NCI-H1930 (cell line): ENCODE measurements at places on chromosomes 6 and 20.

DNA sequence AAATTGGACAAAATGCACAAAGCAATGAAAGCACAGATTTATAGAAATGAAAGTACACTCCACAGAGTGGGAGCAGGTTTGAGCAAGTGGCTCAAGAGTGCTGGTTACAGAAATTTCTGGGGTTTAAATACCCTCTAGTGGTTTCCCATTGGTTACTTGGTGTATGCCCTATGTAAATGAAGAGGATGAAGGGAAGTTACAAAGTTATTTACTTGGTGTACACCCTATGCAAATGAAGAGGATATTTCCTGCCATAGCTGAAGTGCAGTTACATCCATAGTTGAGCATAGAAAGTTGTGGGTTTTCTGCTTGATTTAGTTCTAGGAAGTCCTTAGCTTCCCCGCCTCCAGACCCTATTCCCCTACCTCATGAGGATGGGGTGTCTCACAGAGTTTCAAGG is 22.7 kb downstream of the BCAS1 start:
- DNase-seq, result no peak

GRCh38 chr6:90375681-90376439 is 79.2 kb upstream of the BACH2 start:
- no peak for DNase-seq

DNA sequence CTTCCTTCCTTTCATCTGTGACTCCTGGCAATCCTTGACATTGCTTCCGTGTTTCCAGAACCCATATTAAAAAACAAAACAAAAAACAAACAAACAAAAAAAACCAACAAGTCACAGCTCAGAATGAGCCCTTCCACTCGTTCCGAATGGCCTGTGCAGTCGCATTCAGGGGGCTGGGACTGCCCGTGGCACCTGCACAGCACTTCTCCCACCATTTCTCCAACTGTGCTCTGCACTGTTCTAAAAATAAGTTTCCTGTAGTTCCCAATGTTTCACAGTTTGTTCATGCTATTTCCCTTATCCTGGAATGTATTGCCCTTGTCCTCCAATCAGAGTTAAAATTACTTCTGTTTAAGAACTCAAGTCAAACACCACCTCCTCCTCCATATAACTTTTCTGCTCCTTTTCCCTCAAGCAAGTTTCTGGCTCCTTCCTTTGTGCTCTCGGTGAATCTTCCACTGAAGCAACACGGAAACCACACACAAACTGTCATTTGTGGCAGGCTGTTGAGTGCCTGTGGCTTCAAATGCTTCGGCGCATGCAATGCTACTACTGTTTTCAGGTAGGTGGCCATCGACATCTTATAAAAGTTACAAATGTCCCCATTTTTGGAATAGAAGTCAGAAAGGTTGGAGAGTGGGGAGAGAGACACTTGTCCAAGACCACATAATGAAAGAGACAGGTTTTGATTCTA is 57.7 kb downstream of the PDE10A start:
- no peak for DNase-seq

- no peak for DNase-seq
These were observed 430.3 kb upstream of the SULF2 start for GRCh38 chr20:48215536-48215935.

GRCh38 chr6:111329882-111330633 is 153.0 kb downstream of the REV3L start:
- no peak for DNase-seq

DNA sequence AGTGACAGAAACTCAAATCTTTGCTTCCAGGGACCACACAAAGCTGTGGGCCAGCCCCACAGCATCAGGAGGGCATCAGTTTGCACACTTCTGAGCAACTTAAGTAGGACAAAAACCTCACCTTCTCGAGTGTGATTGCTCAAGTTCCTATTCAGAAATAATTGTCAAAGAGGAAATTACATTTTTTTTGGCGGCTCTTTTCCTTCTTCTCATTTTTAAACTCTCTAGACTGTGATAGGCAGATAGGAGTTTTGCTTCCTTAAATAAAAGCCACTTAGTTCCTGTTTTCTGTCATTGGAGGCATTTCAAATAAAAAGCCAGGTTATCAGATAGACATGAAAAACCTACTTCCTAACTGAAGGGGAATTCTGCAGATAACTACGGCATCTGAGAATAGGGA is 11.2 kb upstream of the TAGAP start:
- no peak for DNase-seq

DNA sequence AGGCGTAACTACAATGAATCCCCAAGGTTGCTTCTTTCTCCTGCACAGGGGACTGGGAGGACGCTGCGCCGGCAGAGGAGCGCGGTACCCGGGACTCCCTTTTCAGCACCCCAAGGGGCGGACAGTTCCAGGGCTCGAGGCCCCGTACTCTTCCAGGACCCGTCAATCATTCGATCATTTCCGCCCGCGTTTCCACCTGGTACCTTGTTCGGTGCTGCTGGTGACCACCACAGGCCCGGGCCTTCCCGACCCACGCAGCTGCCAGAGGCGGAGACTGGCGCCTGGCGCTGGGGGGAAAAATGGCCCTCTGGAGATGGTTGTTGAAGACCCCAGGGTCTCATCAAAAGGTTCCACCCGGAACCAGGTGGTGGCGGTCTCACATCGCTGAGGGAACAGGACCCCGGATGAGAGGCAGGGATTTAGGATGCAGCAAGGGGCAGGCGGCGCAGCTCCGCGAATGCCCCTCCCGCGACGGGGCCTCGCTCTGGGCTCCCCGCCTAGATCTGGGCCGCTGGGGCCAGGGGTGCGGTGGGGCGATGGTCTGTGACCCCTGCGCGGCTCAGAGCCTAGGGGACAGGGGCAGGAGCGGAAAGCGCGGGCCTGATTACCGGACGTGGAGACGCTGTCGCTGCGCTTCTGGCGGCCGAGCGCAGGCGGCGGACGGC is 744 bp downstream of the VSX1 start:
- DNase-seq, result no peak

DNA sequence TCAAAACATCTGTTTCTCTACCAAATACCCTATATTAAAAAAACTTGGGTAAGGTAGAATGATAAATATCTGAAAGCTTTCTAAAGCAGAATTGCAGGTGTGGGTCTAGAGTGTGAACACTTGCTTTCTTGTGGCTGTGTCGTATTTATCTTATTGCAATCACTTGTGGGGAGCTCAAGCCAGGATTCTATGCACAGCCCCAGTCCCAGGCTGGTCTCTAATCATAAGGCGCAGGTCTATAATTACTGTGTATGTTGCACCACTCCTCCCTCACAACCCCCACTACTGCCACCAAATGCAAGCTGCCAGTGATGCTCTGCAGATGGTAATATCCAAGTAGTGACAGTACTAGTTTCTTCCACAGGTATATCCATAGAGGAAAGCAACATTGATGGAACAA is 2.2 kb upstream of the E2F3 start:
- no peak for DNase-seq

- no peak for DNase-seq
These were observed 13.4 kb downstream of the UST start for GRCh38 chr6:148760258-148760534.

- DNase-seq, result no peak
These were observed 11.5 kb downstream of the CD164 start for GRCh38 chr6:109370792-109371191.

DNA sequence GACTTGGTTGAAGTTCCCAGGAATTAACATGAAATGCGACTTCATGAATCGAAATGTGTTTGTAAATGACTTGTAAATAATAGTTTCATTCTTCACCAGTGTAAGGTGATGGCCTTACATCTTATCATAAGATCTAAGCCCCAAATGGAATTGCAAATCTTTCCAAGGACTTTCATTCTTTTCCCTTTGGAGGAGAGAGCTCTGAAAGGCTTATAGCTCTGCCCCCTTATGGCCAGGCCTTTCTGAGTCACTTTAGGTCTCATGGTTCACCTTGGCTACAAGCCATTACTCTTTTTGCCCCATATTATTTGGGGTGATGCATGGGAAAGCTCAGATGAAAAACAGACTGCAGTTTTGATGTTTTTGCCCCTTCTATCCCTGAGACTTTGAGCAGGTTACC is 209.1 kb upstream of the BMP2 start:
- DNase-seq, result no peak

DNA sequence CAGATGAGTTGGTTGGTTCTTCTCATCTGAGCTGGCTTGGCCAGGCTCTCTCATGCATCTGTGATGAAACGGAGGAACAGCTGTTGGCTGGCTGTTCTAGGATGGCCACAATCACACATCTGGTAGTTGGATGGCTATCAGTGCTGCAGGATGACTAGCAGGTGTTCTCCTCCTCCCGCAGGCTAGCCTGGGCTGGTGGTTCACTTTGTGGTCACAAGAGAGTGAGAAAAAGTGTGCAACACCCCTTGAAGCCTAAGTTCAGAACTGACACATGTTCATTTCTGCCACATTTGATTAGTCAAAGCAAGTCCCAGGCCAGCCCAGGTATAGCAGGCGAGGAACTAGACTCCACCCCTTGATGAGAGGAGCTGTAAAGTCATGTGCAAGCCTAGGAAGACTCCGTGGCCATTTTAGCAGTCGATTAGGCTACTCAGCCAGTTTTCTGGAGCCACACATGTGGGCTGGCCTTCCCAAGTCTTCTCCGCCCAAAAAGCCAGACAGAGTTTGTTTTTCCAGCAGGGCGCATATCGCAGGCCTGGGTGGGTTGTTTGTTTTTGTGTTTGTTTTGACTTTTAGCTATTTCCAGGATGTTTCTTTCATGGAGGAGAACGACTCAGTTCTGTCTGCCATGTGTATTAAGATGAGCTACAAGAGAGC is 120.8 kb downstream of the ISM1 start:
- DNase-seq, result no peak

DNA sequence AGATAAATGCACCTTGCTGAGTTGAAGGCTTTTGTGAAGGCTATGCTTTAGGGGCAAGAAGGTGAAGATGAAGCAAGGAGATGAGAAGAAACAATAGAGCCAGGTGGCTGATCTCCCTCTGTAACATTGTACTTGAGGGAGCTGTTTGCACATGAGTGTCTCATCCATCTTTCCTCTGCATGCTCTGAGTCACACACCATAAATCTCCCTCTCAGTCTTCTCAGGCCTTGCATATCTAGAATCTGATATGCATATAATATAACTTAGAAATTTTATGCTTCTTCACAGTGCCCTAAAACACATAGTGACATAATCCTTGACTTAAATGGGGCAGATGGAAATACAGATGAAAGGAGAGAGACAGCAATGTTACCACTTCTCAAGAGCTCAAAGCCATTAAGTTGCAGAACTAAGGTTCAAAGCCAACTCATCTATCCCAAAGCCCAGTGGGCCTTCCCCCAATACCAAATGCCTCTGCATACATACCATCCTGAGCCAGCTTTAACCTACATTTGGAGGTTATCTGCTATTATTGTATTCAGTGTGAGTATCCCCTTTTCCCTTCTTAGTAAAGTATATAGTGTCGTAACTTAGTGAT is 62.4 kb upstream of the STXBP5 start:
- no peak for DNase-seq

DNA sequence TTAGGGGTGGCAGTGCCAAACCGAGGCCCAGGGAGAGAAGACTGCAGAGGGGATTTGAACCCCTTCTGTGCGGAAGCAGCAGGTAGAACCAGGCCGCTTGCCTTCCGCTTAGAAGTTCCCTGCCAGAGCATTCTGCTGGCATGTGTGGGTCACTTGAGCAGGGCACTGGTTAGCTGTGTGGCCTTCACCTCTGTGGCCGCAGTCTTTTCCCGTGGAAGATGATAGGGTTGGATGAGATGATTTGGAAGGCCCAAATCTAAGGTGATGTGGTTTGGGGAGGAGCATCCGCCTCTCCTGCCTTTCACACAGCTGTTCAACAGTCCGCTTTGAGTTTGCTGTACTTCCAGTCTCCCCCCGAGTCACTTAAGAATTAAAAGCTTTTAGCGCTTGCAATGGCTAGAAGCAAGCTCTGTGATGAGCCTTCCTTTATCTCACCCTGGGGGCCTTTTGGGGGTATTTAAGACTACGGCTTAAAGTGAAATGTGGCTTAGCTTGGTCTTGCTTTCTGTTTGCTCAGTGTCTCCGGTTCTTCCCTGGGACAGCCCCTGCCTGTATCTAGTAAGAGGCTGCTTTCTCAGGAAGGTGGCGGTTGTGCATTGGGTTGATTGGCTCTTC is 743 bp downstream of the CMTR1 start:
- no peak for DNase-seq

- no peak for DNase-seq
These were observed 11.0 kb downstream of the ECT2L start for GRCh38 chr6:138806889-138807288.

DNA sequence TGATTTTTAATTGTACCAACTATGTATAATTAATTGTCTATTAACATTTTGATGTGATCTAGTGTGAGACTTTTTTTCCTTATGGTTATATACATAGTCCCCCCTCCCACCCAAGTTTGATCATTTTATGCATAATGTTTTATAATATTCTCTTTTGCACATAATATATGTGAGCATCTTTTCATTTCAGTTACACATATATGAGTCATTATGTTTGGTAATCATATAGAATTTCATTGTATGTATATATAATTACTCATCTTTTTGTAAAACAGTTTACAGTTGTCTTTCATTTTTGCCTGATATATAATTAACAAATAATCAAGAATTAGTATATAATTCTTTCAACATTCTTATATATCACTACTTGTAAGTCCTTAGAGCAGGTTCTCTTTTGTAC is 15.0 kb downstream of the RWDD1 start:
- no peak for DNase-seq

GRCh38 chr20:41577129-41578009 is 40.8 kb downstream of the CHD6 start:
- no peak for DNase-seq

GRCh38 chr6:146357578-146358430 is 185.8 kb upstream of the RAB32 start:
- no peak for DNase-seq

DNA sequence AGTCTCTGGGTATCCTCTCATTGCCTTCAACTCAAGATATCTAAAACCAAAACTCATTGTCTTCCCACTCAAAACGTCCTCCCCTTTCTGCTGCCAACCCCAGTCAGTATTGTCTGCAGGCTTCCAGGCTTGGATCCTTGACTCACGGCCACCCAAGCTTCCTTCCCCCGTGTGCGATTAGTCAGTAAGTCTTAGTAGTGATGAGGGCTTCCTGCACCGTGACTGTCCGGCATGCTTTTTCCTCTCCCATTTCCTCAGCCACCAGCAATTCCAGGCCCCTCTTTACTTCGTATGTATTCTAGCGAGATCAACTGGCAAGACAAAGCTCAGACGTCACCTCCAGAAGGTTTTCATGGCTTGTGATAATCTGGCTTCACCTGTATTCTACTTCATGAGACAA is 88.6 kb upstream of the DUSP22 start:
- DNase-seq, result no peak
